GM10248 (cell line): ENCODE measurements at places on chromosomes 16 and 17.

- peak; percentile 37 for DNase-seq
These were observed 95.2 kb upstream of the AXIN2 start for GRCh38 chr17:65656390-65657250.

DNA sequence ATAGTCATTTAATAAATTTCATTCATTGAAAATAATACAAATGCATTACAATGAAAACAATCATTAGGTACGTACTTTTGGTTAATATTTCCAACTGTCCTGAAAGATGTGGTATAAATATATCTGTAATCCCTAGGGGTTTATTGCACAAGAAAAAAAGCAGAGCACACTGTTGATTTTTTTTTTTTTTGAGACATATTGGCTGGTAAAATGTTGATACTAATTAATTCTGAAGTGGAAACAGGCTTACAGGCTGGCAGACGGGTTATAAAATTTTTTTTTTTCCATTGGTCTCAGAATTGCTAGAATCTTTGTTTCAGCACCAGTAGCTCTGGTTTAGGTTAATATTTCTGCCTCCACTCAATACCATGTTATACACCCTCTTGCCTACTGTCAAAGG lies 193.6 kb downstream of the MAP2K6 start:
- no peak for DNase-seq

GRCh38 chr16:48950184-48950583 lies 331.5 kb downstream of the CBLN1 start:
- DNase-seq, result no peak

DNA sequence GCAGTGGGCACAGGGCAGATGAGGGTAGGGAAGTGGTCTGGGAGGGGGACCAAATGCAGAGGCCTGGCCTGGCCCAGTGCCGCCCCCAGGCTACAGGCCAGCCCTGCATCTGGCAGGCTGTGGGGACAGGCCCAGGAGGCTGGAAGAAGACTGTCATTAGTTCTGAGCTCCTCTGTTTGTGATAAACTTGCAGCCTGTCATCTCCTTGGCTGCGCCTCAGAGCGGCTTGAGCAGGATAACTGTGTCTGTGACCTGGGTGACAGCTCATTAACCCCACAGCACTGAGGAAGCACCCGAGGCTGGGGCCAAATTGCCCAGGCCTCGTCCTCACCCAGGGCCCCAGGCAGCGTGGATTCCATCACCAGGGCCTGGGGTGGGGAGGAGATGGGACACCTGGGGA lies 23.9 kb downstream of the ABCC3 start:
- no peak for DNase-seq

- no peak for DNase-seq
These were observed 9.8 kb upstream of the MED9 start for GRCh38 chr17:17467016-17467415.

GRCh38 chr16:74862743-74863244 lies 88.2 kb upstream of the FA2H start:
- DNase-seq, result peak; percentile 79

- no peak for DNase-seq
These were observed 111.9 kb downstream of the CNTNAP4 start for GRCh38 chr16:76389126-76389525.

GRCh38 chr16:86048221-86048620 lies 149.3 kb downstream of the IRF8 start:
- DNase-seq, result no peak

DNA sequence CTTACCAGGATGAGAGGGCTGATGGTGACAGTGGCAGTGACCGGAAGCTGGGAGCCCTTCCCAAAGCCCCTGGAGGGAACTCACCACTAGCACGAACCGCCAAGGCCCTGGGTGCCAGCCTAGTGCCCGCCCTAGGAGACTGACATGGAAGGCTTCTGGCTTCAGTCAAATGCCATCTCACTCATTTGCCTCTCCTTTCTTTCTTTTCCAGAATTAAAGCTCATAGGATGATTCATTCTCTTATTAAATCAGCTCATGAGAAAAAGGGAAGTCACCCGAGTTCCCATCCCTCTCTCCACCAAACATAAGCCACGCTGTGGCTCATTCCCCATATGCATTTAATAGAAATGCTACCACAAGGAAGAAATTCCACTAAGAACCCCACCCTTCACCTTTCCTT lies 12.1 kb downstream of the CUEDC1 start:
- no peak for DNase-seq

DNA sequence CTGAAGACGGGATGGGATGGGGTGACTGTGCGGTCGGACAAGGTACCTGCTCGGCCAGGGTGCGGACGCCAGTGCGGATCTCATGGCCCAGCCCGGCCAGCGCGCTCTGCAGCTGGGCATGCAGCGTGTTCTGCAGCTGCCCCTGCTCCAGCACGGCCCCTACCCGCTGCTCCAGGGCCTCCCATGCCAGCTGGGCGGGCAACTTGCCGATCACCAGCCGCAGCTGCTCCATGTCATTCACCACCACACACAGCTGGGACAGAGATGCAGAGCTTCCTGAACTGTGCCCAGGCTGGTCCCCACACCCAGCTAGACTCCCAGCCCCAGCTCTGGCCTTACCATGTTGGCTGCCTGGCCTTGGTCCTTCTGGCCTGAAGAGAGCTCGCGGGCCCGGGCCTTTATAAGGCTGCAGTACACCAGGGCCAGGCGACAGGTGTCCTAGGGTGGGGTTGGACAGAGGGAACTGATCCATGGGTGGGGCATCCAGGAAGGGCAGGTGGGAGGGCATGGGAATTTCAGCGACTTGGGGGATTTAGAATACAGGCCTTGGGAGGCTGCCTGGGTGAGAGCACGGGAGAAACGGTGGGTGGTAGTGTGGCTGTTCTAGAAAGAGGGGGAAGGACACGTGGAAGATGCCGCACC lies 9.8 kb downstream of the UNC13D start:
- DNase-seq, result no peak

DNA sequence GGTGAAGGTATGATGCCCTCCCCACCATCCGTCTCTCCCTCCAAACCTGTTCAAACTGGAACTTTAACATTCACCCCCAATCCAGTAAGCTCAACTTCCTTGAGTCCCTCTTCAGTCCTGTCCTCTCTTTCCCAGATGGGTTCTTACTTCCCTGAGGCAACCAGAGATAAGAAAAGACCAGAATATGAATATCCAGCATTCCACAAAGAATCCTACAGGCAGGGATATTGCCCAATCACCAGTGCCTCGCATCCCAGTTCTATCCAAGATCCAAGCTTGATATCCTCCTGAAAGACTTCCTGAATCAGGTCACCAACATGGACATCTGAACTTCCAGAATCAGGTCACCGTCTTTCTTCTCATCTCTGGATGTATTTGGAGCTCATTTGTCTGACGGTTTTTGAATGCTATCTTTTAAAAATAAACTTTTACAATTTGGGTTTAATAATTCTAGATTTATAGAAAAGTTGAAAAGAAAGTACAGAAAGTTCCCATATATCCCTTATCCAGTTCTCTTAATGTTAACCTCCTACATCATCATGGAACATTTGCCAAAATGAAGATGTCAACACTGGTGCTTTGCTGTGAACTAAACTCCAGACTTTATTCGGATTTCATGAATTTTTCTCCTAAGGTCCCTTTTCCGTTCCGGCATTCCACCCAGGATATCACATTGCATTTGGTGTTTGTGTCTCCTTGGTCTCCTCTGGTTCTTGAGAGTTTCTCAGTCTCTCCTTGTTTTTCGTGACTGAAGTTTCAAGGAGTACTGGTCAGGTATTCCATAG lies 13.7 kb upstream of the COL1A1 start:
- no peak for DNase-seq

- no peak for DNase-seq
These were observed 91.6 kb downstream of the XYLT1 start for GRCh38 chr16:17379121-17379571.

- DNase-seq, result no peak
These were observed 10.9 kb upstream of the MYO15B start for GRCh38 chr17:75576661-75577060.

- no peak for DNase-seq
These were observed 33.5 kb downstream of the GPATCH8 start for GRCh38 chr17:44469676-44470075.

DNA sequence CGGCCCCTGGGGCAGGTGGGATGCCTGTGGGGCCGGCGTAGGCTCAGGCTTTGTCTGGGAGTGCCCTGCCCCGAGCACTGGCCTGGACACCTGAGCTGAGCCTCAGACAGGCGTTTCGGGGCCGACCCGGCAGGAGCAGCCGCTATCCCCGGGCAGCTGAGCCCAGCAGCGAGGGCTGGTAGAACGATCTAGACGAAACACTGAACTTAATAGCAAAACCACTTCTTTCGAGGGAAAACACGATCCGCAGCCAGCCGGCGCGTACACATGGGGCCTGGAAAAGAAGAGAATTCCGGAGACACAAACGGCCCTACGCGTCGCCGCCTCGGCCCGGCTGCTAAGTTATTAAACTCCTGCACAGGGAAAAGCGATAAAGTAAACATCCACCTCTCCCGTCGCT lies 22.0 kb upstream of the SSTR5 start:
- no peak for DNase-seq

GRCh38 chr17:2179615-2180295 lies 123.8 kb downstream of the SMG6 start:
- no peak for DNase-seq

DNA sequence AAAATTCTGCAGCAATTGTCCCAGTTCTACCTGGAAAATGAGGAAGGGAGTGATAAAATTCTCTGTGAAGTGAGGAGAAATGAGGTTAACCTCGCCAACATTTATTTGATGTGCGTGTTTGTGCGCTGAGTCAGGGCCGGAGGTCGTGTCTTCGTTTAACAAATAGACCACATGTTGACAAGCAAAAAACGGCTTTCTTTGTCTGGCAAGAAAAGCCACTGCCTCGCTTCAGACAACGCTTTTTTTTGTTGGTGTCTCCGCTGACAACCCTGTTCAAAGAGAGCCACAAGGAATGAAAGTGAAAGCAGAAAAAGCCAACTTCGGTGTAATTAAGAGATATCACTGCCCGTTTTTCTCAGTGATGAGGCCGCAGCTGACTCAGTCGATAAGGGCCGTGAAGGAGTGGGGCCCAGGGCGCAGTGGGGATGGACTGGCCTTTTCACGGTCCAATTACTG lies 510.6 kb downstream of the CDH13 start:
- no peak for DNase-seq

- DNase-seq, result no peak
These were observed 743 bp downstream of the WIPI1 start for GRCh38 chr17:68456339-68457167.
